Fibroblast of lung (primary cell): ENCODE measurements at places on chromosomes 2 and 18.

GRCh38 chr18:52007105-52007504 lies 332.9 kb upstream of the DCC start:
- no peak for DNase-seq

DNA sequence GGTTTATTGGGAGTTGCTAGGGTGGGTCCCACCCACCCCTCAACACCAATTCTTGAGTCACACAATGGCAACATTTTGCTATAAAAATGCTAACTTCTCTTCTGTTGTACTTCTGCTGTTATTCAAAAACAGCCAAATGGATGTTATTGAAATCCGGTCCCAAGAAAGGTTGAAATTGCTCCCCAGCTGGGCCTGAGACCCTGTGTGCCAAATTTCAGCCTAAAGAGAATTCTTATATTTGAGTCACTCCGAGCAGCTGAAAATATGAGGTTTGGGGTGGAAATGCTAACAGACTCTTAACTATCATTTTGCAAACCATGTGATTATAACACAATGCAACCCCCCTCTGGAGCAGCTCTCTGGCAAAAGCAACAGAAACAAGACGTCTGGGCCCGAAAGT lies 27.0 kb upstream of the ACVR1 start:
- no peak for DNase-seq

- DNase-seq: no peak
Measured at GRCh38 chr2:74671479-74671878, 17.4 kb downstream of the SEMA4F start.

DNA sequence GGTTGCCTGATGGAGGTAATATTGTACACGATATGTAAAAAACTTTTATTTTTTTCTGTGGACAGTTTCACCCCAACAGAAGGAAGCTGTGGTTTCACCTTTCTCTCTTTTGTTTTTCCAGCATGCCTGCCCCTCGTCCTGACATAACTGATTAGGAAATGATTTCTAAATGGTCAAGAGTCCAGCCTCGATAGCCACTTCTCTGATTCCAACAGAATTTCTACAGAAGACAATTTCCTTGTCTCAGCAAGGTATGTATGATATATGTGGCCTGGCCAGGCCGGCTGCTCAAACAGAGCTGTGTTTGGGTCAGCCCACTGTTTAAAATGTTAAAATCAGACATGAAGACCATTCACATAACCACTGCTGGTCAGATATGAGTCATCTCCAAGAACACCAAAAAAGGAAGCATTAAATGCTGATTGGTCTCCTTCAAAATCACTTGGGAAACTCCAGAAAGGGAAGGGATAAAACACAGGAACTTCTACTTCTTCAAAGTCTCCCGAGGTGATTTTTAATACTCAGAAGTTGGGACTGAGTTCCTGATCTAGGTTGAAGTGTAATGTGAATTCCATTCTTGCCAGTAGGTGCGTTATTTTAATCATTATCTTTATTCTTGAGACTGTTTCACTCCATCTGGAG lies 22.3 kb downstream of the ATP8B1 start:
- peak; percentile 94 for DNase-seq

DNA sequence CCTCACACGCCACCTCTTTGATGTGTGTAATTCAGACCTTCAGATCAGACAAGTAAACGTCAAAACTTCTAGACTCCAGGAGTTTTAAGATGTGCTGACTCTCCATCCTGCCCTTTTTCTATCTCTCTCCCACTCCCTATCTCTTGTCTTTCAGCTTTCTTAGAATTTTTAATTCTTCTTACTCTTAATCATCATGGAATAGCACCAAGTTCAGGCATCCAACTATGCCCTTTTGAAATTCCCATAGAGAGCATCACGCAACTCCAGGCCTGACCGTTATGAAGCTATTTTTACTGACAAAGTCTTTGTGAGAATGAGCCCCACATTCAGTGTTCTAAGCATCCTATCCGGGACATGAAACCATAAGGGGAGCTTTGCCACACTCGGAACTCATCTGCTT lies 62.6 kb downstream of the CTAGE1 start:
- no peak for DNase-seq

- peak; percentile 64 for DNase-seq
Measured at GRCh38 chr2:73156539-73157124, 43.9 kb upstream of the RAB11FIP5 start.
